ENCODE measurements at places on chromosomes 11 and 22.

DNA sequence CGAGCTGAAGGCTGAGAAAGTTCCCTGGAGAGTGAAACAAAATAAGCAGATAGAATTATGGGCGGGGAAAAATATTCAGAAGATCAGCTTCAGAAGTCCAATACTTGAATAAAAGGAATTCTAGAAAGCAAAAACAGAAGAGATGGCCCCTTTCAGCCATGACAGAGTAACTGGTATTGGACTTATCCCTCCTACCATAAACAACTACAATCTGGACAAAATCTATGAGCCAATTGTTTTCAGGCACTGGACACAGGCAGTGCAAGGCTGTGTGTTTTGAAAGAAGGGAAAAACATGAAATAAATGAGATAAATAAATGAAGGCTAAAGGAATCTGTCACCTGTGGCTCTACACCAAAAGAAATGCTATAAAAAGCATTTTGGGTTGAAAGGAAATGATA lies 25.7 kb downstream of the FEZ1 start:
- no peak for DNase-seq

GRCh38 chr11:27703481-27703880 lies 3.2 kb upstream of the BDNF start:
- DNase-seq, result no peak

GRCh38 chr22:31637447-31637890 lies 24.5 kb downstream of the PISD start:
- DNase-seq, result no peak

- no peak for DNase-seq
Measured at GRCh38 chr11:47571357-47571729, 5.9 kb downstream of the PTPMT1 start.

DNA sequence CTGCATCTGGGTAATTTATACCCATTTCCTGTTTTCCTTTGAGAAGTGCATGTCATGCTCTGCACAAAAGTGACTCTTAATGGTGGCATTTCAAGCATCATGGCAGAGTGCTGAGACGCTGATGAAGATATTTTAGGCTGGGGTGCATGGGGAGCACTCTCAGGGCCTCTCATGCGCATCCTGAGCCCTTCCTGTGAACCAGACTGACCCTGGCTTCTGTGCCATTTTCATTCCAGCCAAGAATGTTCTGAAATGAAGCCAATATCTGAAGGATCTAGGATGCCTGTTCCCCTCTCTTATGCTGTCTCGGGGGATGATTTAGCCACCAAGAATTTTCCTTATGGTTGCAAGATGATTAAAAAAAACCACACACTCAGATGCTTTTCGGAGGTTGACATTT lies 61.5 kb downstream of the MIAT start:
- no peak for DNase-seq

- no peak for DNase-seq
Measured at GRCh38 chr11:92580908-92581307, 356.3 kb downstream of the FAT3 start.
